Activated T-cell treated with anti-CD3 and anti-CD28 coated beads, Interleukin-2, amount 50 U/mL, for 1 hour (primary cell): ENCODE measurements at places on chromosomes 5 and 9.

- no peak for DNase-seq
Measured at GRCh38 chr9:127546125-127546832, 65.8 kb upstream of the STXBP1 start.

DNA sequence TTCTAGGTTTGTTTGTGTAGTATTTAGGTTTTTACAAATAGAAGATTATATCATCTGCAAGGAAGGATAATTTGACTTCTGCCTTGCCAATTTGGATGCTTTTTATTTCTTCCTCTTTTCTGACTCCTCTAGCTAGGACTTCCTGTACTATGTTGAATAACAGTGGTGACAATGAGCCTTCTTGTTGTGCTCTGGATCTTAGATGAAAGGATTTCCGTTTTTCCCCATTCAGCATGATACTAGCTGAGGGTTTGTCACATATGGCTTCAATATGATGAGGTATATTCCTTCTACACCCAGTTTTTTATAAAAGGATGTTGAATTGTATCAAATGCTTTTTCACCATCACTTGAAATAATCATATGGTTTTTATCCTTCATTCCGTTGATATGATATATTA is 101.4 kb downstream of the FBXO4 start:
- DNase-seq, result no peak

- no peak for DNase-seq
Measured at GRCh38 chr9:74645007-74645639, 148.0 kb downstream of the RORB start.

DNA sequence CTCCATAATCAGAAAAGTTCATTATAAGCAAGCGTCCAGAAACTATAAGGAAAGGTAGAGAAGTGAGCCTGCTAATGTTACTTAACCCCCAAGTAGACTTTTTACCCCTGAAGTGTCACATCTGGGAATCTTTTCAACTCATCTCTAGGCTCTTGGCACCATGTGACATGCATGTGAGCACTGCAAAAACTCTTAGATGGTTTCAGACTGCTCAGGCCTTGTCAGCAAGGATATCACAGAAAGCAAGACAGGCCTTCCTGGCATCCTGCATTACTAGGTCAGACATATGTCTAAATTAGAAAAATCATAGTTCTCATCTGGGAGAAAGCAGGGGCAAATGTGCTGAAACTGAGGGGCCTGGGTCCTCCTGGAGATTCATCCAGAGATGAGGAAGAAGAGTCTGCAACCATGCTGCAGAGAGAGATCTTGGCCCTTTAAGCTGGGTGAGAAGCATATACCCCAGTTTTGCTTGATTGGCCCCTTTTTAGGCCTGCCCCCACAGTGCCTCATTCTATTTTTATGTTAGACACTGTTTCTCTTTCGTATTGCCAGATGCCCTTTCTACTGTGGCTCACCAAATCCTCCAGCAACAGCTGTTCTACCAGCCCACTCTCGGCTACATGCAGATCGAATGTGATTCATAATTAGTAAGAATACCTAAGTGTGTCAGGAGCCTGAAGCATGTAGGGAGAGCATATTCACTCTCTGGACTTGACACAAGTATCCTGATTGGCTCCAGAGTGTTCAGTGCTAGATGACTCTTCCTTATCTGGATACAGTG is 19.0 kb downstream of the TMEM8B start:
- DNase-seq, result no peak

DNA sequence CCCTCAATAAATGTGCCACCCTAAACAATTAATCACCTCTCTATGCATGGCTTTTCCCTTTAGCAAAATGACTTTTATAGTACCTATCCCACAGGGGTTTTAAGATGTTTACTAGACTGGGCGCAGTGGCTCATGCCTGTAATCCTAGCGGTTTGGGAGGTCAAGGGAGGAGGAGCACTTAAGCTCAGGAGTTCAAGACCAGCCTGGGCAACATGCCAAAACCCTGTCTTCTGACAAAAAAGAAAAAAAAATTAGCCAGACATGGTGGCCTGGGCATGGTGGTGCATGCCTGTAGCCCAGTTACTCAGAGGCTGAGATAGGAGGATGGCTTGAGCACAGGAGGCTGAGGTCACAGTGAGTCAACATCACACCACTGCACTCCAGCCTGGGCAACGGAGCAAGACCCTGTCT is 13.5 kb downstream of the SH3TC2 start:
- no peak for DNase-seq

GRCh38 chr9:97359147-97359546 is 51.7 kb downstream of the CCDC180 start:
- DNase-seq, result no peak

GRCh38 chr5:54990841-54991258 is 5.5 kb upstream of the ESM1 start:
- no peak for DNase-seq

- DNase-seq, result no peak
Measured at GRCh38 chr5:177482359-177482795, 8.9 kb upstream of the DBN1 start.

GRCh38 chr9:98092613-98092931 is 26.4 kb downstream of the TRIM14 start:
- DNase-seq, result no peak

GRCh38 chr9:104456831-104457230 is 47.2 kb upstream of the OR13F1 start:
- DNase-seq, result no peak

DNA sequence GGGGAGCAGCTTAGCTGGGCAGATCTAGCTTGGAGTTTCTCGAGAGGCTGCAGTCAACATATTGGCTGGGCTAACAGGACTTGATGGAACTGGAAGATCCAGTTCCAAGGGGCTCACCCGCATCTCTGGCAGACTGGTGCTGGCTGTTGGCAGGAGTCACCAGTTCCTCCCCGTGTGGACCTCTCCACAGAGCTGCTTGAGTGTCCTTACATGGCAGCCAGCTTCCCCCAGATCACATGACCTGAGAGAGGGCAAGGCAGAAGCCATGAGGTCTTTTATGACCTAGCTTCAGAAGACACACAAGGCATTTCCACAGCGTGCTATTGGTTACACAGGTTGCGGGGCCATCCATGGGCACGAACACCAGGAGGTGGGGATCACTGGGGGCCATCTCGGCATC is 26.4 kb upstream of the RXRA start:
- DNase-seq, result no peak

GRCh38 chr5:159786901-159787691 is 129.2 kb upstream of the ADRA1B start:
- no peak for DNase-seq

DNA sequence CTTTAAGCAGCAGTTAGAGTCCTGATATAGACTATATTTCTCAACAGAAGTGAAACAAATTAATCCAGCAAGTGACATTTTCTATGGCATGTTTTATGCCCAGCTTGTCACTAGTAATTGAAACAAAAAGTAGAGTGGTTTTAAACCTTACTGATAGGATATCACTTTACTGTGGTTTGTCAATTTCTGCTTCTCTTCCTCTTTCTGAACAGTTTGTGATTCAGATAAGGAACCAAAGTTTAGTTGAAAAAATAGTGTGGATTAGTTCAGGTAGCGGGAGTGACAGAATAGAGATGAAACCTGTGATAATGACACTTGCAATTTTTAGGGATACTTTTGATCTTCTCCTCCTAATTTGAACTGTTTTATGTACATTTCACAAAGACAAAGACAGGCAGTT is 485.7 kb upstream of the EDIL3 start:
- no peak for DNase-seq

- DNase-seq, result no peak
Measured at GRCh38 chr5:158020555-158021418, 161.8 kb upstream of the CLINT1 start.

- DNase-seq, result no peak
Measured at GRCh38 chr5:178404987-178405386, 172.4 kb upstream of the PHYKPL start.
